CMK (cell line): ENCODE measurements at places on chromosomes 7 and 10.

GRCh38 chr10:86060386-86061277 is 306.0 kb downstream of the GRID1 start:
- no peak for DNase-seq

DNA sequence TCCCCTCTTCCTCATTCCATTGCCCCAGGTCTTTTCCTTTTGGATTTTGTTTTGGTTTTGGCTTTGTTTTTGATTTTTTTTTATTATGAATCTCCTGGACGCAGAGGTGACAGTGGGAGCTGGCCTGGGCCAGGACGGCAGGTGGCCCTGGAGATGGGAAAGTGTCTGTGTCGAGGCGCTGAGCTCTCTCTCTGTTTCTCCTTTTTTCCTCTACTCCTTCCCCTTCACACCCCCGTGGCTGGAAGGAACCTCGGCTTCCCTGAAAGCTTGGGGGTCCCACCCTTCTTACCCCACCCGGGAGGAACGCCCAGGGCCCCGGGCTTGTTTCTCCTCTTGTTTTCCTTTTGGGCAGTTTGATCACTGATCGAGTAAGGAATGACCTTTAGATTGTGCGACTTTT is 13.2 kb downstream of the TRIM8 start:
- DNase-seq: no peak

- no peak for DNase-seq
These were observed 60.6 kb upstream of the ANTXRL start for GRCh38 chr10:46226232-46226631.

- no peak for DNase-seq
These were observed 209.4 kb upstream of the KLF14 start for GRCh38 chr7:130943336-130943901.

- DNase-seq: no peak
These were observed 220.5 kb downstream of the TCERG1L start for GRCh38 chr10:131090761-131091661.
